Stimulated activated CD4-positive, alpha-beta T cell treated with anti-CD3 and anti-CD28 coated beads, Interleukin-12 subunit alpha, Interleukin-12 subunit beta, amount 100 ng/mL, for 24 hours (primary cell): ENCODE measurements at places on chromosomes 3 and 15.

DNA sequence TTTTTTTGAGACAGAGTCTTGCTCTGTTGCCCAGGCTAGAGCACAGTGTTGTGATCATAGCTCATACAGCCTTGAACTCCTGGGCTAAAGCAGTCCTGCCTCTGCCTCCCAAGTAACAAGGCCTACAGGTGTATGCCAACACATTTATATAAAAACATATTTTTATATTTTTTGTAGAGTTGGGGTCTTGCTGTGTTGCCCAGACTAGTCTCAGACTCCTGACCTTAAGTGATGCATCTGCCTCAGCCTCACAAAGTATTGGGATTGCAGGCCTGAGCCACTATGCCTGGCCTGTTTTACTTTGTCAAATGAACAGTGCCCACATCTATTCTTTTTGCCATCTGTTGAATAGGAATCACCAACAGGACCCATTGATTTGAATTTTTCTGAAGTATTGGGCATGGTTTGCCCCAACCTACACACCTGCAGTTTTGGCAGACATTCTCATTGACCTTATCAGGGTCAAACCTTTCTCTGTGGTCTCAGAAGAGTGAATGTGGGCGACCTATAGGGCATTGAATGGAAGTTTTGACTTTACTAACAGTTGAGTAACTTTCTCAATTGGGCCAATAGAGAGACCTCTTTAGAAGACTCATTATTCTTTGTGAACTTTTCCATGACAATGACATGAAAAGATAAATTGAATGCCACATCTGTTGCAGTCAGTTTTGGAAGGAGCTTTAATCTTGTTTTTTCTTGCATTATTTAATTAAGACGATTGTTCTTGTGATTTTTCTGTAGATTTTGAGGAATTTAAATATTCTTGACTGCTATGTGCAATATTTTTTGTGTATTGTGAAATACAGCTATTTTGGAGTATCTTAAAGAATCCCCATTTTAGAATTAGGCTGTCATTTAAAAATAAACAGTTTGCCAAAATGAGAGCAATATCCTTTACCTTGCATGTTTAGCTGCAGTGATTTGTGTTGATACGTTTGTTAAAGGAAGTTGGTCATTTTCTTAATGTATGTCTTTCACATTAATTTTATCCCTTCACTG, 2.7 kb downstream of the IREB2 start:
- DNase-seq = no peak

DNA sequence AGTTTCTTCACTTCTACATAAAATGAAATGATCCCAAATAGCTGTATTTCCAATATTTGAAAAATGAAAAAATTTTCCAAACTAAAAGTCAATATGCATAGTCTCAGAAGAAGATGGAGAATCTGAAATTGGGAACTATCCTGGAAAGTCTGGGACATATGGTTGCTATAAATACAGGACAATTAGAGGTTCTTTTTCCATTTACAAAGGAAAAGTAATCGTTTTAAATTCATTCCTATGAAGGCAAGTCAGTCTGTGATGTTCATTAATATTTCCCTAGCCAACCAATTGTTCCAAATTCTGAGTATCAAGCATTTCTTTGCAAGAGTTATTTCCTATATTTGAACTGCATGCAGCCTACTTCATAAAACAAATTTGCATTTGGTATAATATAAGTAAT, 102.2 kb downstream of the NEDD4 start:
- no peak for DNase-seq

GRCh38 chr3:173398111-173398479, 551 bp downstream of the NLGN1 start:
- DNase-seq = no peak

- no peak for DNase-seq
Observed at GRCh38 chr3:129343643-129344360, 65.1 kb downstream of the HMCES start.
